ENCODE measurements at places on chromosomes 6 and 20.

DNA sequence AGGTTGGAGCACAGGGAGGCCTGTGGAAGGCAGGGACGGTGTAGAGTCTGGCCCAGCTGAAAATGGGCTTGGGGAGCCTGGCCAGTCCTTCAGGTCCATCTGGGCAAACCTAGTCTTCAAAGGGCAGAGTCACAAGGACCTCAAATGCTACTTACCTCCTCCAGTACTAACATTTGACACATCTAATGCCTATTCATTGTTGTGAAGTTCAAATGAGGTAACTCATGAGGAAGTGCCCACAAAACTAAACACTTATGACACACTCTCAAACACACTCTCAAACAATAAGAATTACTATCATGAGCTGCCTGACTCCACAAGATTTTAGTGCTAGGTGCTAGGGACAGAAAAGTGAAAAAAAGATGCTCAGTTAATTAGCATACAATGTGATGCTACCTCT is 27.1 kb downstream of the DAAM2 start:
- DNase-seq, result no peak

DNA sequence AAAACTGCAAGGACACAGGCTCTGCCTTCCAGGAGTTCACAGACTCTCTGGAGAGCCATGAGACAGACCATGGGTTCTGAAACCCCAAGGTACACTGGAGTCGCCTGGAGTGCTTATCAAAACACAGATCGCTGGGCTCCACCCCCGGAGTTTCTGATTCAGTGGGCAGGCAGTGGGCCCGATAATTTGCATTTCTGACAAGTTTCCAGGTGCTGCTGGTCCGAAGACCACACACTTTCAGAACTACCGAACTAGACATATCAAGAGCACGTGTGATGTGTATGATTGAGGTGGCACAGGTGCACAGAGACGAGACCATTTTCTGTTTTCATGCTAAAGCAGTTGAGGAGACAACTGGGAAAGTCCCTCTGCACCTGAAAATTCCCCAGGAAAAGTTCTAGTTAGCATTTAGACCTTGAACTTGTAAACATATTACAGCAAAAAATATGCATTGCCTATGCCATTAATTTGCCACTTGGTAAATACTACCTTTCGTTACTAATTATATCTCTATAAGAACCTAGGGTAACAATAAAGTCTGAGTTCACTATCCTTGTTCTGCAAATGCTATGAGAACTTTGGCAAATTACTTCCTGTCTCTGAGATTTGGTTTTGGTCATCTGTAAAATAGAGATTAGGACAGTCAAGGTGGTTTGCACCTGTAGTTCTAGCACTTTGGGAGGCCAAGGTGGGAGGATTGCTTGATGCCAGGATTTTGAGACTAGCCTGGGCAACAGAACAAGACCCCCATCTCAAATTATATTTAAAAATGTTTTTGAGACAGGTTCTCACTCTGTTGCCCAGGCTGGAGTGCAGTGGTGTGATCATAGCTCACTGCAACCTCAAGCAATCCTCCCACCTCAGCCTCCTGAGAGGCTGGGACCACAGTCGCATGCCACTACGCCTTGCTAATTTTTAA is 14.3 kb upstream of the PIM1 start:
- DNase-seq, result no peak

GRCh38 chr20:9214685-9215084 is 145.8 kb downstream of the PLCB4 start:
- DNase-seq, result peak; percentile 53

DNA sequence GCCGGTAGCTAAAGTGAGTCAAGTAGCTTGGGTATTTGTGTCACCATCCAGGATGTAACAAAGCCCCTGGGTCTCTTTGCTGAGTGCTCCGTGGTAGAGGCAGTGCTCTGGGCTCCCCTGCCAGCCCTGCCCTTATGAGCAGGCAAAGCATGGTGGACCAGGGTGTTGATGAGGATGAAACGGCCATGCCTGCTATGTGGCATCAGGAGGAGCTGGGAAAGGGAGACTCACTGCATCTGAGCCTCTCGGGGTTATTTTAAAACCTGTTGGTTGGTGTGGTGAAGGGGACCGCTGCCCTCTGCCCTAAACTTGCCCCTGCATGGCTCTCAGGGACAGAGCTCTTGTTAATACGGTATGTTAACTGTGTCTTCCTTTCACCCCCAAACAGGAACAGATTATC is 143.1 kb downstream of the DTNBP1 start:
- no peak for DNase-seq

- DNase-seq, result peak; percentile 46
Measured at GRCh38 chr6:152173321-152173720, 365.8 kb downstream of the ESR1 start.

DNA sequence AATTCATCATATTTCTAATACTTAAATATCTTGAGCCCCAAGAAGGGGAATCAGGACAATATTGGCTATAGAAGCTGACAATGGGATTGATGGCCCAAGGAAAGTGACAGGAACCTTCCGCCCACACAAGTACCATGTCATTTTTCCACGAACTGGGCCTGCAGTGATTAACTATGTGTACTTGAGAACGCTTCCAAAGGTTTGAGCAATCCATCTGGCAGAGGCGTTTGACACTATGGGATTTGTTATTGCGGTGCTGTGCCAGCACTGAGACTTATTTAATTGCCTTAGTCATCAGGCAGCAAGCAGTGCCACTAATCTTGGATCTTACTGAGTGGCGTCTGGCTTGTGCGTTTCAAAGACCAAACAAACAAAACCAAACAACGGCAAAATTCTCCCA is 135.6 kb upstream of the UST start:
- DNase-seq, result peak; percentile 80

- DNase-seq, result no peak
Measured at GRCh38 chr6:135161411-135162395, 19.4 kb upstream of the MYB start.

GRCh38 chr6:123529843-123530242 is 106.9 kb downstream of the TRDN start:
- no peak for DNase-seq

DNA sequence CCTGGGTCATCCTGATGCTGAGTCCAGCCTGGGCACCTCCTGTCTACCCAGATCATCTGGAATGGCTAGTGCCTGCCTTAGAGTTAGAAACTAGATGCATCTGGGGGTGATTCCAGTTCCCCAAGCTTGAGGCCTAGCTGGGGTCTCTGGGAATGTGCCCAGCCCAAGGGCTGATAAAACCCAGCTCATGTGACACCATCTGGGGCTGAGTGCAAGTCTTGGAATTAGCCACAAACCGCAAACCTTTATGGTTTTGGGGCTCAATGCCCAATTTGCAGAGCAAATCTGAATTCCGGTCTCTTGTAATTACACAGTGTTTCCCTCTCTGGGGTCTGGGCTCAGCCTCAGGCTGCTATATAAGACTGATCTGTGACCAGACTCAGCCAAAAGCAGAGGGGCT is at the start of gene BPIFB4:
Gene BPIFB4, plus strand, starts transcription at position 385 of the 400 bp plus-strand sequence. CDS start 1,884 bp downstream, outside the sequence.
- DNase-seq, result no peak

GRCh38 chr6:10800810-10801209 is 37.5 kb downstream of the MAK start:
- no peak for DNase-seq

DNA sequence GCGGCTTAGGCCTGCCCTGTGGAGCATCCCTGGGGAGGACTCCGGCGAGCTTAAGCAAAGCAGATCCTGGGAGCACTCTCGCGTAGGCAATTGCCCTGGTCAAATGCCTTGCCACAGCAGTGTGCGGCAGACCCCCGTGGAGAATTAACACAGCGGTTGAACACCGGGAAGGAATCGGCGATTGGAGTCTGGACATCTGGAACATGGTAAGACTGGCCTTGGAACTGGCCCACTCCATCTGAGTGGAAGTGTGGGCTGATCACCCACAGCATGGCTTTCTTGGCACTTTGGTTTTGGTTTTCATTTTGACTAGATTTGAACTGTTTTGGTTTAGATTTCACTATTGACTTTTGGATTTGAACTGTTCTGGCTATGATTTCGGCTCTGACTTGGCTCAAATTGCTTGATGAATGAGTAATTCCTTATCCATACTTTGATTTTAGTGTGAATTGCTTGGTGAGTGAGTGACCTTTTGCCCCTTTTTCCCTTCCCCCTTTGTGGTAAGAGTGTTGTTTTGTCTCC is 300.7 kb downstream of the RNGTT start:
- no peak for DNase-seq

- no peak for DNase-seq
Measured at GRCh38 chr20:20931632-20932031, 174.5 kb downstream of the LINC00237 start.

- DNase-seq, result peak; percentile 74
Measured at GRCh38 chr20:5657190-5657875, 92.9 kb upstream of the SHLD1 start.

DNA sequence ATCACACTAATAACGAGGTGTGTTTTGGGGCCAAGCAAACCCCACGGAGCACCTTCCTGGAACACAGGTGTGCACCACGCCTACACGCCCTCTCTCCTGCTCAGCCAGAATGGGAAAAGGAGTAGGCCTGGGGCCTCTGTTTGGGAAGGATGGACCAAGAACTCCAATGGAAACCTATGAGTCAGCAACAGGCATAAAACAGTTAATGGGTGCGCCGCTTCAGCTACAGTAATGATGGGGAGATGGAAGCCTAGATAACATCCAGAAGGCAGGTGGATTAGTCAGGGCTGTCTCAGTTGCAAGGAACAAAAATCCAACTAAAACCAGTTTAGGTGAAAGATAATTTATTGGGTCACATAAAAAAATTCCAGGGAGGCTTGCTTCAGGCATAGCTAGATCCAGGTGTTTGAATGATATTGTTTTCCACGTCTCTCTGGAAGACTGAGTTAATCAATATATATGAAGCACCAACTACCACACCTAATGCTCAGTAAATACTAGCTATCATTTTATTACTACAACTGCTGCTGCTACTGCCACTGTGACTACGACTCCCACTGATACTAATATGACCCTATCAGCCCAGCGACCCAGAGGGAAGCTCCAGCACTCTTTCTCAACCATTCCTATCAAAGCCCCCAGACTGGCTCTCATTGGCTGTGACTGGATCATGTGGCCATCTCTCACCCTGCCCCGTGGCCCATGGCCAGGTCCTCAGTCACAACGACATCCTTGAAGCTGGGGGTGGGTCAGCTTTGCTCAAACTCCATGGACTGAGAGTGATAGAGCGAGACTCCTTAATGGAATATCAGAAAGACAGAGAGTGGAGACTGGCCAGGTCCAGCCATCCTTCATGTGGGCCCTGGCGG is 155.2 kb upstream of the PTPN1 start:
- no peak for DNase-seq

GRCh38 chr6:26441977-26442376 is 1.7 kb downstream of the BTN3A3 start:
- no peak for DNase-seq

- no peak for DNase-seq
Measured at GRCh38 chr6:144406796-144407195, 121.7 kb downstream of the UTRN start.

- DNase-seq, result no peak
Measured at GRCh38 chr6:155498370-155498769, 42.7 kb upstream of the NOX3 start.

GRCh38 chr6:36827261-36828079 is 11.8 kb downstream of the CPNE5 start:
- DNase-seq, result peak; percentile 76

GRCh38 chr6:3816251-3816650 is 32.9 kb upstream of the FAM50B start:
- no peak for DNase-seq

DNA sequence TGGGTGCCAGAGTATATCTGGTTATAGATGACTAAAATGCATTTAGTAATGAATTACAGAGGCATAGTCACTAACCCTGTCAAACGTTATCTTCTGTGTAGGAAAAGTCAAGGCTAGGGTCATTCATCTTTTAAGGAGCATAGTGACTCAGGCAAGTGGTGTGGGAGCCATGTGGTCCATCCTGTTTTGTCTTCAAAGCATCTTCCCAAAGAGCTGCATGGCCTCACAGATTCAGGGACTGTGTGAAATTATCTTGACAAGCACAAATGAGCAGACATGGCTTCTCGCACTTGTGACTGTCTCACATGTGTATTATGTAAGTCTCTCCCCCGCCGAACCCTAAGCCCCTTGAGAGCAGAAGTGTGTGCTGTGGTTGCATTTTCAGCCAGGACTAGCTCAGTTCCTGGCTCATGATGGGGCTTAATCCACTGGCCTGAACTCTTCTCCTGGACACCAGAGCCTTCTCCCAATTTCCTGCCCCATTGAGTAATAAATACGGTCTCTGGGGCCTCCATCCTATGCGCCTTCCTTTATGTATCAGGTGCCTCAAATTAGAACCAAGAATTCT is 769.1 kb downstream of the QKI start:
- no peak for DNase-seq

DNA sequence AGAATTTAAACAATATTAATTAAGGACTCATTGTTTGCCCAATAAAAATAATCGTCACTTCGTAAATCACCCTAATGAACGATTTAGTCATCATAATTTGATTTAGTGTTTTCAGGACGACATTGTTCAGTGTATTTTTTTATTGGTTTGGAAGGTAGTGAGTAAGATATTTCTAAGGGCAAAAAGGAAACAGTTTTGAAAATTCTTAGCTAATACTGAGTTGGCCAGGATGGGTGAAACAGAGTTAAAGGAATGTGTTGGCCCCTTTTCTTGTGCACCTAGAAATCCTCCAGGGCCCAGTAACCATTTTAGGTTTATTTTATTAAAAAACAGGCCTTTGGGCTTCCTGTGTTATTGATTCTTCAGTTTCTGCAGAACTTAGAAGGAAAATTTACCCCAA is 25.3 kb downstream of the ANKS1A start:
- DNase-seq, result no peak

DNA sequence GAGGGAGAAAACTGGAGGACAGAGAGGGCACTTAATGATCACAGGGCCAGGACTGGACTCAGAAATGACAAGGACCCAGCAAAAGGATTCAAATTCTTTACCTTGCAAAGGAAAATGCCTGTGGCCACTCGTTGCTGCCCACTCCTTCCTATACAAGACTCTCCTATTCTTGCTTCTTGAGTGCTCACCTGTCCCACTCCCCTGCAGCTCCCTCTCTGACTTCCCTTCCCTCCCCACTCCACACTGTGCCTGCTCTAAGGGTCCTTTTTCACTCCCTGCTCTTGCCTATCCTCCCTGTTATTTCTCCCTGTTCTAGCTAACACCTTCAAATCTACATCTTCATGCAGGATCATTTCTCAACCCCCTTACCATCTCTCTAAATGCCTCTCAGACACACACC is 56.1 kb downstream of the UNC5CL start:
- no peak for DNase-seq

GRCh38 chr6:21390532-21391213 is 202.9 kb upstream of the SOX4 start:
- DNase-seq, result no peak

- no peak for DNase-seq
Measured at GRCh38 chr6:3546121-3546520, 89.3 kb upstream of the SLC22A23 start.

GRCh38 chr6:161949531-161949930 is 675.7 kb upstream of the AGPAT4 start:
- DNase-seq, result peak; percentile 28

DNA sequence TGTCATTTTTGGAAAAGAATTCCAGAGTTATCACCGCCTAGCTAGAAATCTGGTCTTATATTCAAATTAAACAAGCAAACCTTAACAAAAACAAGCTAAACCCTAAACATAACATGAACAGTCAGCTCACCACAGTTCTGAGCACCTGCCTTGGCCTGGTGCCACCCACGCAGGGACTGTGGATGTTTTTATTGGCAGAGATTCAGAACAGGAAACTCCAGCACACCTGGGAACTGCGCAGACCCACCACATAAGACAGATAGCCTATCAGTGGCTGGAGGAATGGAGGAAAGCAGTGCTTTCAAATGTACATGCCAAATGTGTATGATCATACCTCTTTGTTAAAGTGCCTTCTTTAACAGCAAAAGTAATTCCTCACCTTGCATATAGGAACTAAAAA is 8.9 kb downstream of the SLC16A10 start:
- DNase-seq, result no peak
